Ovary (tissue), 10 donors: ENCODE measurements at places on chromosomes 6 and 20.

GRCh38 chr20:59207742-59208357 lies 44.2 kb downstream of the ZNF831 start:
- H3K27me3 ChIP-seq = no peaks in the 10 kb centered on the region
- DNase-seq = no peak
- no peaks in the 10 kb centered on the region for H3K4me1 ChIP-seq
- no peak overlapping the region for H3K27ac ChIP-seq
- no peak overlapping the region for H3K4me3 ChIP-seq
- H3K36me3 ChIP-seq = no peaks in the 10 kb centered on the region

GRCh38 chr6:110532431-110532830 lies 56.0 kb upstream of the SLC22A16 start:
- H3K27ac ChIP-seq = no peak overlapping the region
- no peak overlapping the region for H3K4me3 ChIP-seq
- no peak for DNase-seq
- no peaks in the 10 kb centered on the region for H3K36me3 ChIP-seq
- no peaks in the 10 kb centered on the region for H3K27me3 ChIP-seq

DNA sequence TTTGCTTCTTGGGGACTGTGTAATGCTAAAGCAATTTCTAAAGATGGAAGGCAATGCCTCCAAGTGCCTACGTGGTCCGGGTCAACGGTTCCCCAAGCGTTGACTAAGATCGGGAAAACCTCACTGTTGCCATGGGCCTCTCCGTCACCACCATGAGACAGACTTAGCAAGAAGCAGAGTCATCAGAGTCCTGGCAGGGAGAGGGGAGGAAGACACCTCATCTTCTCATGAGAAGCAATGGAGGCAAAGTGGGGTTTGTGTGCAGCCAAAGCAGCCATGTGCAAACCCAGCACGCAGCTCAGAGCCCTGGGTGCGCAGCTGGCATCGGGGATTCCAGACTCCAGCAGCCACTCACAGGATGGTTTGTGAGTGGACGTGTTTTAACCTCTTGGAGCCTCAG lies 111.4 kb downstream of the SYNDIG1 start:
- no peak overlapping the region for H3K4me3 ChIP-seq
- no peak overlapping the region for H3K27ac ChIP-seq
- H3K4me1 ChIP-seq = no peaks in the 10 kb centered on the region
- H3K27me3 ChIP-seq = no peaks in the 10 kb centered on the region
- no peaks in the 10 kb centered on the region for H3K36me3 ChIP-seq
- no peak for DNase-seq

DNA sequence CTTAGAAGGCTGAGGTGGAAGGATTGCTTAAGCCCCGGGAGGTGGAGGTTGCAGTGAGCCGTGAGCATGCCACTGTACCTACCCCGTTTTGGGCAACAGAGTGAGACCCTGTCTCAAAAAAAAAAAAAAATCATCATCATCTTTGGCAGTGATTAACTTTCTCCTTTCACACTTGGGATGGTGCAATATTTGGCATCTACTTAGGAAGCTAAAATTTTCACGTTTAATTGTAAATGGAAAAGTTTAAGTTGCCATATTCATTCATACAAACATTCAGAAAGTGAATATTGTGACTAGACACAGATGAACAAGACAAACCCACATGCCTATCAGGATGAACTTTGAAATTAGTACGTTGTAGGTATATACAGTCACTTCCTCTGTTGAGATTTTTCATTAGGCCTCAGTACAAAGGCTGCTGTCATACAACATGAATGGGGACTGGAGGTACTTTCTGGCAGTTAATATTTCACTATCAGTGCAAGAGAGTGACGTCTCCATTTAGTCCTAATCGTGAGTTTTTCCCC lies 10.3 kb downstream of the TOP1 start:
- DNase-seq = no peak
- H3K27ac ChIP-seq = no peak overlapping the region
- H3K36me3 ChIP-seq = no peaks in the 10 kb centered on the region
- H3K27me3 ChIP-seq = no peaks in the 10 kb centered on the region

- DNase-seq = no peak
- H3K4me3 ChIP-seq = no peak overlapping the region
- no peaks in the 10 kb centered on the region for H3K27me3 ChIP-seq
- no peak overlapping the region for H3K27ac ChIP-seq
These were observed 149.2 kb downstream of the JARID2 start for GRCh38 chr6:15395087-15395486.

DNA sequence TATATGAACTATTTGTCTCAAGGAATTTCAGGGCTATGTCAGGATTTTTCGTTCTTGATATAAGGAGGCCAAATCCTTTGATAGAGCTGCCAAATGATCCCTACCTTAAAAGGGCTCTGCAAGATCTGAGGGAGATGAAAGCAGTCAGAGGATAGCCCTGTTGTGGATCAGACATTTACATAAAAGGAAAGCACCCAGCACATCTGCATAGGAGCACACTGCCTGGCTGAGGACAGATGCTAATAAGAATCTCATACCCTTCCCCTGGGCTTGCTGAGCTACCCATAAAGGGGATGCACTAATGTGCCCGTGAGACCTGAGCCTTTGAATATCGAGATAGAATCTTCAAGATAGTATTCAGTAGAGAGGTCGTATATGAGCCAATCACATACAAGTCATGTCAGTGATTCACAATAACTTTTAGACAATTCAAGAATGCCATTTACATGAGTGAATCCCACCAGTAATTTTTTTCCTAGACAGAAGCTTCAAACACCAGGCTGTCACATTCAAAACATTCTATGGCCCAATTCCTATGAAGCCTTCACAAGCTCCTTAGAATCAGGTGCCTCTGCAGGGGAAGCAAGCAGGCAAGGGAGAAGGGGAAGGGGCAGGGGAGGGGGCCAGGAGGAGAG lies 71.1 kb downstream of the STMND1 start:
- no peaks in the 10 kb centered on the region for H3K27me3 ChIP-seq
- no peak overlapping the region for H3K4me3 ChIP-seq
- no peaks in the 10 kb centered on the region for H3K36me3 ChIP-seq

- no peaks in the 10 kb centered on the region for H3K36me3 ChIP-seq
- peak overlapping the region; percentile 90 for H3K27ac ChIP-seq
- no peaks in the 10 kb centered on the region for H3K27me3 ChIP-seq
These were observed 26.5 kb upstream of the BTBD3 start for GRCh38 chr20:11891077-11891775.

DNA sequence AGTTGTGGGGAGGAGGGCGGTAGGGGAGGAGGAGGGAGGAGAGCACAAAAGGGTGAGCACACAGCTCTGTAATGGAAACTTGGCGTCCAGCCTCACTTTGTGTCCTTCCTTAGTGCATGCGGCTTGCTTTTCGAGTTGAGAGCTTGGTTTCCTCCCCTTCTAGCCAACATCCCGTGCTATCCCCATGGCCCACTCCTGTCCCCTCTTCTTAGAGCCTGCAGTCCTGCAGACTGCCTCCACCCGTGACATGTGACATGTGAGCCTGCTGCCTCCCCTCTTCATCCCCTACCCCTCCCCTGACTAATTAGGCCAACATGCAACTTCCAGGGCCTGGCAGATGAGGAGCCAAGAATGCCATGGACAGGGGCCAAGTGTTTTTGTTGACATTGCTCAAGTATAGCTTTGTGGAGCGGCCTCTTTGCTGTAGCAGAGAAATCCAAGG lies 63.2 kb downstream of the SLC24A3 start:
- no peaks in the 10 kb centered on the region for H3K36me3 ChIP-seq
- peak; percentile 93 for DNase-seq
- H3K4me3 ChIP-seq = no peak overlapping the region
- H3K4me1 ChIP-seq = peaks cover 18% of the 10 kb centered on the region
- H3K27ac ChIP-seq = peak overlapping the region; percentile 86

DNA sequence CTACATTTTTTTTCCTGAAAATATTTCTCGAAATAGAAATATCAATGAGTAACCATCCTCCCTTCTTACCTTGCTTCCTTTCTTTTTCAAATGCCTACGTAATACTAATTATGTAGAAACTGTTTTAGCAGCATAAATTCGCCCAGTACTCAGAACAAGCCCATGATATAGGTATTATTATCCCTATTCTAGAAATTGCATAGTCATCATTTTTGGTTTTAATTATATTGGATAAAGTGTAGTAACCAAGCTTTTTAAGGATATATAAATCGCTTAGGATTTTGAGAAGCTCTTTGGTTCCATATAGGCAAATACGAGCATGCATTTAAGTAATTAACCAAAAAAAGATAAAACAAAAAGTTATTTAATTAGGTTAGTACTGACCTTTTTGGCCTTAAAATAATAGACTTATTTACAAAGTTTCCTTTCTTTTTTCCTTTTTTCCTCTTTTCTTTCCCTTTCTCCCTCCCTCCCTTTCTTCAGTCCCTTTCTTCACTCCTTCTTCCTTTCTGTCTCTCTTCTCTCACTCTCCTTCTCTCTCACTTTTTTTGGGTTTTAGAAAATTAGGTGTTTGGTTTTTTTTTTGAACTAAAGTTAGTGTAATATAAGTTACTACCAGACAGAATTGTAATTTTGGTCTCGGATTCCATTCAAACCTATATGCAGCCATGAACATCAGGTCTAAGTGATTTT lies 457.7 kb downstream of the RFPL4B start:
- no peak for DNase-seq
- H3K27ac ChIP-seq = no peak overlapping the region
- no peaks in the 10 kb centered on the region for H3K36me3 ChIP-seq
- H3K4me1 ChIP-seq = no peaks in the 10 kb centered on the region
- H3K27me3 ChIP-seq = no peaks in the 10 kb centered on the region

DNA sequence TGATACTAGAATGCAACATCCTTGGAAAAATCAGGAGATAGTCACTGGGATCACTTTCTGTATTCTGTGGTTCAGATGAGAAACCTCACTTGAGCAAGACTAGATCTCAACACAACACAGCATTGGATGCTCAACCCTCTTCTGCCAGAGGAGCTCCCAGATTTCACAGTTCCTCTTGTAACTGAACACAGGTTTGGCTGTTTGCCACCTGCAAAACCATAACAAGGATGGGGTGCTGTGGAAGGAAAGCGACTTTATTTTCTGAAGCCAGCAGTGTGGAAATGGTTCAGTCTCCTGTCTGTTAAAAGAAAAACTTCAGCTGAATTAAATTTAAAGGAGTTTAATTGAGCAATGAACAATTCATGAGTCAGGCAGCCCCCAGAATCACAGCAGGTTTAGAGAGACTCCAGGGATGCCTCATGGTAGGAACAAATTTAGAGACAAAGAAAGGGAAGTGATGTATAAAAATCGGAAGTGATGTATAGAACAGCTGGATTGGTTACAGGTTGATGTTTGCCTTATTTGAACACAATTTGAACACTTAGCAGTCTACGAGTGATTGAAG lies 149.9 kb upstream of the UST start:
- H3K27ac ChIP-seq = no peak overlapping the region
- peaks cover 2% of the 10 kb centered on the region for H3K4me1 ChIP-seq
- H3K4me3 ChIP-seq = no peak overlapping the region
- no peak for DNase-seq

GRCh38 chr6:134147034-134147533 lies 94.7 kb upstream of the SLC2A12 start:
- H3K4me3 ChIP-seq = no peak overlapping the region
- H3K4me1 ChIP-seq = peaks cover 2% of the 10 kb centered on the region
- H3K36me3 ChIP-seq = no peaks in the 10 kb centered on the region
- no peak for DNase-seq
- H3K27me3 ChIP-seq = no peaks in the 10 kb centered on the region
- H3K27ac ChIP-seq = no peak overlapping the region

DNA sequence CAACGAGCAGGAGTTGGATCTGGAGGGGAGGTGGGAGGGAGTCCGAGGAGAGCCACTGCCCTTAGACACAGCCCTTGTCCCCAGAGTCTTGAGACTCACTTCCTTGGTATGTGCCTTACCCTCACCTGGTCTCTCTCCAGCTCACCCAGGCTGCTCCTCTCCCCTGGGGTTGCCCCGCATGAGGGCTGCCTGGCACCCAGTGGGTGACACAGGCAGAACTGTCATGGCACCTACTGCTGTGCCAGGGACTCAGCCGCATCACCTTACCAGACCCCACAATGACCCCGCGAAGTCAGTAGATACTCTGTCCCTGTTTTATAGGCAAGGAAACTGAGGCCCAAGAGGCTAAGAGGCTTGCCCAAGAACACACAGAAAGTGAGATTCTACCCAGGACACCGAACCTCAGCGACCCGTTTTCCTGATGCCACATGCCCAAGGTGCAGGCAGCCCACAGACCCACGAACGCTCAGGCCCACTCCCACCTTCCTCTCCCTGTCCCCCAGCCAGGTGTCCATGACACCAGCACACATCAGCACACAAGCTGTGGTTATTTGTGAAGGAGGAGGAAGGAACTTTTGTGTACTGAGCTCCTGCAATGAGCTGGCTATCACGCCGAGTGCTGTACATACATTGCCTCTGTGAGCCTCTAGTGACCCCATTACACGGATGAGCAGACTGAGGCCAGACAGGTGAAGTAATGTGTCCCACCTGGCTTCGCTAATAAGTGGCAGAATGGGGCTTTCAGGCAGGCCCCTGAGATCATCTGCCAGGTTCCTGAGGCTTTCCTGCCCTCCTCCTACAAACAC lies 168.1 kb downstream of the GRM4 start:
- no peaks in the 10 kb centered on the region for H3K36me3 ChIP-seq
- H3K4me3 ChIP-seq = no peak overlapping the region
- no peak overlapping the region for H3K27ac ChIP-seq
- no peaks in the 10 kb centered on the region for H3K27me3 ChIP-seq

DNA sequence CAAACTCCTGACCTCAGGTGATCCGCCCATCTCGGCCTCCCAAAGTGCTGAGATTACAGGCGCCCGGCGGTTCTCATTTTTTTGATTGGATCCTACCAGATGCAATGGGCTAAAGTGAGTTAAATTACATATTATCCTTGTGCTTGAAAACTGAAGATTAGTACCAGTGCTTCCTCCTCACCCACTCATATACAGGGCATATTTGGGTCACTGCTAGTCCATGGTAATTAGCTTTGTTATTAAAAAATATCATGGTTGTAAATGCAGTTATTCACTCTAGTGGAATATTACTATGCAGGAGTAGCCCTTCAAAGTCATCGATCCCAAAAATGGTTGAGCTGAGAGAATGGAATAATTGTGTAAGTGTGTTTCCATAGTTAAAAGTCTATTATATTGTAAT lies 26.5 kb downstream of the ZNF292 start:
- no peak overlapping the region for H3K4me3 ChIP-seq
- H3K27ac ChIP-seq = no peak overlapping the region
- H3K36me3 ChIP-seq = no peaks in the 10 kb centered on the region
- no peaks in the 10 kb centered on the region for H3K27me3 ChIP-seq
- peaks cover 4% of the 10 kb centered on the region for H3K4me1 ChIP-seq
